ENCODE measurements at places on chromosomes 16 and 17. TPM values are rescaled to one million over a fixed set of nuclear protein-coding genes. Genes with fewer than 3 reads are reported as not detected.

- peaks cover 88% of the 10 kb centered on the region for H3K36me3 ChIP-seq
- H3K27me3 ChIP-seq = no peaks in the 10 kb centered on the region
- DNase-seq = no peak
- H3K27ac ChIP-seq = no peak overlapping the region
- H3K4me1 ChIP-seq = no peaks in the 10 kb centered on the region
These were observed 31.6 kb downstream of the CYB5D2 start for GRCh38 chr17:4174556-4174955.

DNA sequence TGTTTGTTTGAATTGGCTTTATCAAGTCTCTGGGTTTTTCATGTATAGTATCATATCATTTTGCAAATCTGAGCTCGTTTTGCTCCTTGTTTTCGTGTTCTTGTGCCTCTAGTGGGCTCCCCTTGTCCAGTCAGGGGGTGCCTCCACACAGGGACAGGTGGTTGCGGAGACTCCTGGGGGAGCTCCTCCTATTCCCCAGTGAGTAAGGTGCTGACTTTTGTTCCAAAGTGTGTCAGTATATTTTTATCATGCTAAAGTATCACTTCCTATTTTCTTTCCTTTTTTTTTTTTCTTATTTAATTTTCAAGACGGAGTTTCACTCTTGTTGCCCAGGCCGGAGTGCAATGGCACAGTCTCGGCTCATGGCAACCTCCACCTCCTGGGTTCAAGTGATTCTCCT lies 30.3 kb upstream of the IL17C start:
- H3K27ac ChIP-seq = no peak overlapping the region
- no peak overlapping the region for H3K4me3 ChIP-seq
- peaks cover 5% of the 10 kb centered on the region for H3K4me1 ChIP-seq
- H3K36me3 ChIP-seq = peaks cover 4% of the 10 kb centered on the region
- DNase-seq = no peak
- H3K27me3 ChIP-seq = no peaks in the 10 kb centered on the region

The NOL3 gene
- 3.0 TPM for total RNA-seq

- peaks cover 5% of the 10 kb centered on the region for H3K36me3 ChIP-seq
- no peaks in the 10 kb centered on the region for H3K4me1 ChIP-seq
- no peak overlapping the region for H3K27ac ChIP-seq
These were observed 44.0 kb downstream of the EPN2 start for GRCh38 chr17:19281161-19281560.

GRCh38 chr17:48571826-48572417 lies 6.2 kb downstream of the HOXB4 start:
- peak overlapping the region; percentile 15 for H3K27ac ChIP-seq
- no peak overlapping the region for H3K4me3 ChIP-seq
- DNase-seq = no peak
- no peaks in the 10 kb centered on the region for H3K36me3 ChIP-seq
- H3K4me1 ChIP-seq = peaks cover 3% of the 10 kb centered on the region

DNA sequence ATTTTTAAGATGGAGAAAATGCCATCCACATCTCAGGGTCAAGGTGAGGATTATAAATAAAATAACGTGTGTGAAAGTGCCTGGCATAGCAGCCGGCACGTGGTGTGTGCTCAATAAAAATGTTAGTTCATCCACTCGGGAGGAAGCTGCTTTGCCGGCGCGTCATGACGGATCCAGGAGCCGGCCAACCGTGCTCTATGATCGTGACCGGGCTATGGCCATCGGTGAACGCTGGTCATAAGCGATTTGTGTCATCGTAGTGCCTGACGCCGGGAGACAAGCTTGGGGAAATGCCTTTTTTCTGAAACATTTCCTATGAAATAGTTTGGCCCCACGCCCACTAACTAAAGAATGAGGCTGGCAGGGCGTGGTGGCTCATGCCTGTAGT lies 74.0 kb downstream of the CMC2 start:
- no peaks in the 10 kb centered on the region for H3K27me3 ChIP-seq
- H3K4me3 ChIP-seq = peak overlapping the region; percentile 68
- H3K36me3 ChIP-seq = no peaks in the 10 kb centered on the region

DNA sequence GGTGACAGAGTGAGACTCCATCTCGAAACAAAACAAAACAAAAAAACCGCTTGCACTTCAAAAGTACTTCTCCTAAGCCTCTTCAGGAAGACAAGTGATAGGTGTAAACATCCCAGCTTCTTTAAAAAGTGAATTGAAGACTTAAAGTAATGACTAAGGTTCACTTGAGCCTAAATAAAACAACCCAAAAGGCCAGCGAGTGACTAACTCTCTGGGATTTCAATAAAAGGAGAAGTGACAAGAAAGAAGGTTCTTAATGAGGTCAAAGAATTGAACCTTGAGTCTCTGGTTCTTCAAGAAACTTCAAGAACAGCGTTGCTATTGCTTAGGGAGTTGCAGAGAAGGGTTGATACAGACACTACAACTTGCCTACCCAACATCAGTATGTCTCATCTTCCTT lies 42.2 kb downstream of the STX8 start:
- H3K27me3 ChIP-seq = no peaks in the 10 kb centered on the region
- no peak overlapping the region for H3K4me3 ChIP-seq
- H3K27ac ChIP-seq = no peak overlapping the region
- no peaks in the 10 kb centered on the region for H3K36me3 ChIP-seq
- no peak for DNase-seq
- no peaks in the 10 kb centered on the region for H3K4me1 ChIP-seq

The DDX52 gene
- 14.1 TPM for total RNA-seq

The GPR179 gene
- total RNA-seq = under 0.01 TPM

Measured in liver (tissue), 10 donors.